Foreskin keratinocyte (primary cell): ENCODE measurements at places on chromosomes 6 and 20. TPM values are rescaled to one million over a fixed set of nuclear protein-coding genes. Genes with fewer than 3 reads are reported as not detected.

- no peak for DNase-seq
Observed at GRCh38 chr20:24677626-24678315, 208.3 kb downstream of the SYNDIG1 start.

GRCh38 chr6:4929097-4929718, 74.6 kb downstream of the RPP40 start:
- DNase-seq, result no peak

The RIMS1 gene
- not detected in 2 replicates for polyA plus RNA-seq

The ADTRP gene
- 3.0 and 4.3 TPM in 2 replicates for polyA plus RNA-seq

The GNMT gene
- 0.09 and 0.26 TPM in 2 replicates for polyA plus RNA-seq

The ASF1A gene
- polyA plus RNA-seq, result 13.0 and 14.7 TPM in 2 replicates

The FNDC1 gene
- 0.01 and 0.02 TPM in 2 replicates for polyA plus RNA-seq
